T-helper 9 cell (primary cell): ENCODE measurements at places on chromosomes 2 and 18.

DNA sequence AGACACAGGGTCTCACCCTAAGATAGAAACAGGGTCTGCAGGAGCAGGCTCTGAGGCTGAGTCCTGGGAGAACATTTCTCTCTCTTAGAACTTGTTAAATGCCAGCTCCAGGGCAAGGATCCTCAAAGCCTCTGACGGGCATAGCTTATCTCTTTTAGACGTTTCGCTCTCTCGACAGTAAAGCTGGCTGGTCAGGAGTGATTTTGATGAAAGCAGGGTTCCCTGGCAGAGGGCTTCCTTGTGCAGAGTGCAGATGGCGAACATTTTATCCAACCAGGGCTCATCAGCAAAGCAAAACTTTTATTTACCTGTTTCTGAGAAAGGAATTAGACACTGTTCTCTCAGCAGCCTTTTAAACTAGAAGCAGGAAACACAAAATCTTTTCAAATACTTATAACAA, 350.8 kb downstream of the ALK start:
- no peak for DNase-seq

GRCh38 chr18:45050712-45051601, 370.3 kb downstream of the SETBP1 start:
- DNase-seq, result no peak

DNA sequence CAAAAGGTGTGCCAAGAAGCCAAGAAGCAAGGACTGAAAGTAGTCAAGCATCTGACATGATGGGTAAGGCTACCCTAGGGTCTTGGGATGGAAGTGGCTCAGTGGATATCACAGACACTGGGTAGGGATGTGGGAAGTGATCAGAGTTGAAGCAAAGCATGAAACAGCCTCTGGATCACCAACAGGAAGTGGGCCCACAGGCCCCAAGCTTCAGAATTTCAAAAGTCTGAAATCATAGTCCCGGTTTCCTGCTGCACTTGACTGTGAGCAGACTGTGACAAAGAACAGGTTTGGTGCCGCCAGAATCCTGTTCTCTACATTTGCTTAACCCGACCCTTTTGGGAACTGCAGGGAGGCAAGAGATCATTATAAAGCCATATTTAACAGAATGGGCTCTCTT, 57.4 kb downstream of the SP100 start:
- DNase-seq, result no peak

- no peak for DNase-seq
Observed at GRCh38 chr2:140274891-140275290, 1494.7 kb upstream of the NXPH2 start.

- no peak for DNase-seq
Observed at GRCh38 chr2:130769343-130769907, 14.1 kb downstream of the AMER3 start.

- no peak for DNase-seq
Observed at GRCh38 chr2:210965472-210965871, 409.1 kb downstream of the CPS1 start.

GRCh38 chr18:62702259-62702658, 13.1 kb upstream of the PHLPP1 start:
- DNase-seq, result no peak

- DNase-seq, result no peak
Observed at GRCh38 chr2:145563741-145564615, 1044.1 kb upstream of the ZEB2 start.

- no peak for DNase-seq
Observed at GRCh38 chr18:70058916-70059315, 111.2 kb upstream of the CD226 start.

GRCh38 chr2:29394981-29395350, 279.8 kb downstream of the CLIP4 start:
- DNase-seq, result no peak

- no peak for DNase-seq
Observed at GRCh38 chr18:39184176-39184575, 1618.6 kb upstream of the CELF4 start.

GRCh38 chr18:8812631-8813030, 107.3 kb downstream of the MTCL1 start:
- DNase-seq, result no peak

- no peak for DNase-seq
Observed at GRCh38 chr2:137232076-137232475, 466.7 kb downstream of the THSD7B start.

DNA sequence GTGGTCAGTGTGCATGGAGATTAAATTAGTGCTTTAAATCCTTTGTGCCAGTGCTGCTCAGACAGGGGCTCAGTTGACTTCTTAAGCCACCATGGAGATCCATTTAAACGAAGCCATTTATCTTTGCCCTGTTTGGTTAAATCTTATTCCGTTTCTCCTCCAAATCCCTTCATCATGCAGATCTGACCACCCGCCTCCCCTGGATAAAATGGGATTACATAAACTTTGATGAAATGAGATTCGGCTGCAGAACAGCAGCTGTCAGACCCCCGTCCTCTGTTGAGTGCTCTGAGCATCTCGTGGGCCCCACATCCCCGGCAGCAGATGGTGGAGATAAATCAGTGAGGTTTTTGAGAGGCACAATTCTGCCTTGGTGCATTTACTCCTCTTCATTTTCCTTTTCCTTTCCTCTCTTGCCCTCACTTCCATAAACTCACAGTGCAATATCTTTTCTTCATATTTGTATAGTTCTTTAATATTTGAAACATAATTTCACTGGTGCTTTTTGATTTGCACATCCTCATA, 84.4 kb upstream of the TWIST2 start:
- no peak for DNase-seq

GRCh38 chr2:10876394-10876793, 35.3 kb upstream of the KCNF1 start:
- DNase-seq, result no peak

DNA sequence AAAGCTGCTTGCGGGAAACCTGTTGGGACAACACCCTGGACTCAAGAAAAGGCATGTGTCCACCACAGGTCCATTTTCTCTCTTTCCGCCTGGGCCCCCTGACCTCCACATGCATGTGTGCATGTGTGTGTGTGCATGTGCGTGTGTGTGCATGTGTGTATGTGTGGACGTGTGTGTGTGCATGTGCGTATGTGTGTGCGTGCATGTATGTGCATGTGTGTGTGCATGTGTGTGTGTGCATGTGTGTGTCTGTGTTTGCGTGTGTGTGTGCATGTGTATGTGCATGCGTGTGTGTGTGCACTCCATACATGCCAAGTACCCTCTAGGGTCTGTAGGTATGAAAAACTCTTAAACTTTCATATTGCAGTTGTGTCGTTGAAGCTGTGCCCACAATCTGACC, 16.3 kb downstream of the CAPN14 start:
- no peak for DNase-seq

GRCh38 chr2:84238907-84239306, 220.2 kb downstream of the SUCLG1 start:
- no peak for DNase-seq

DNA sequence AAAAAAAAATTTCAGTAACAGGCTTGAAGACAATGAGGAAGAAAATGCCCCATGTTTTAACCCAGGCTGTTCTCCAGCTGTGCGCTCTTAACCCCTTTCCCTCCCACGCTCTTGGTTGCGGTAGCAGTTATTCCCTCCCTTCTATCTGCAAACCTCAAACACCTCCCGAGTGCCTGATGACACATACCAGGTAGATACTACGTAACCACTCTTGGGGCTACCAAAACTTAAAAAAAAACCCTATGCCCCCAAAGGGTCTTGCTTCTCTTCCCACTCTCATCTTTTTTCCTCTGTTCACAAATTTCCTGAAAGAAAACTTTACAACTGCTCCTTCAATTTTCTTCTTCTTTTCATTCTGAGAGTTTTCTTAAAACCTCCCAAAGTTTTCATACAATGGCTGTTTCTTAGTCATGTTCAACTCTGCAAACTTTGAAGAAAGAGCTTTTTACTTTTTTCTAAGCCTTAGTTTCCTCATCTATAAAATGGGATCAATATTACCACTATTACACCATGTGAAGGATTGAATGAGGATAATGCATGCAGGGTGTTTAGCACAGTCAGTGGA, 4.9 kb upstream of the DRC1 start:
- DNase-seq, result no peak

DNA sequence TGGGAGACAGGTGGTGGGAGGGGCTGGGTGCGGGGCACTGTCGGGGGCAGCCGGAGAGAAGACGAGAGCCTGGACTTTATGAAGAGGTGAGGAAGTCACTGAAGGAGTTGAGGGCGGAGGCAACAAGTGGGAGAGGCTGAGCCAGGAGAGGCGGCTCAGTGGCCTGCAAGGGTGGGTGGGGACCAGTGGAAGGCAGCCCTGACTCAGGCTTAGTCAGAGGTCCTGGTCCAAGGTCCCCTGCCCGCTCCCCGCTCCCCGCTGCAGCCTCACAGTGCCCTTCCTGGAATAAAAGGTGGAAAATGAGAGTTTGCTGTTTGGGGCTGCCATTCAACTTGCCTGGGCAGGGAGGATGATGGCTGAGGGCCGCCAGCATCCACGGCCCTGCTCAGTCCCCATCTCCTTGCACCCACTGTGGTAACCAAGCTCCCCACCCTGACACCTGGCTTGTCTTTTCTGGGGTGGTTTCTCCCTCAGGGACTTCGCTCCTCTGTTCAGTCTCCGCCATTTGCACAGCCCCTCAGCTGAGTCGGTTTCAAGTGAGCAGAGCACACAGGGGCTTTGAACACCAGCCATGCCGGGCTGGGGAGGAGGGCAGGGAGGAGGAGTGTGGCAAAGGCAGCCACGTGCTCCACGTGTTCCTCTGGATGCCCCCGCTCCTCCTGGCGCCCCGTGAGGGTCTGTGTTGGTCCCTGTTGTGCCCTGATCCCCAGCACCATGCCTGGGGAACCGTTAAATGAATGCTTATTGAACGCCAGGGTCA, 13.7 kb upstream of the RALB start:
- no peak for DNase-seq

GRCh38 chr18:28766721-28767120, 589.8 kb upstream of the CDH2 start:
- no peak for DNase-seq

DNA sequence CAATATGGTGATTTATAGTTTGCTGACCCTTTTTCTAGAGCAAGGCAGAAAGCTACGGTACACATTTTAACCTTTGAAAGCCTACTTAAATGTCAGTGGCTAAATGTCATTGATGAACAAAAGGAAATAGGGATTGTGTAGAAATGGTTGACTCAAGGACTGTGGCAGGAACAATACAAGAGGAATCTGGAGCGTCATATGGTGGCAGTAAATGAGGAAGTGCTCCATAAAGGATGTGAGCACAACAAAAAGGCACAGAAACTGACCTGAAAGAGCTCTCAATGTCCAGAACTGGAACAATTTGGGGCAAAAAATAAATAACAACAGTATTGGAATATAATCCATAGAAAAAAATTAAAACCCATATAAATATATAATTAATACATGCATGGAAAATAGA, 443.9 kb upstream of the VRK2 start:
- no peak for DNase-seq

GRCh38 chr18:3524706-3525105, 74.7 kb downstream of the TGIF1 start:
- DNase-seq, result no peak

DNA sequence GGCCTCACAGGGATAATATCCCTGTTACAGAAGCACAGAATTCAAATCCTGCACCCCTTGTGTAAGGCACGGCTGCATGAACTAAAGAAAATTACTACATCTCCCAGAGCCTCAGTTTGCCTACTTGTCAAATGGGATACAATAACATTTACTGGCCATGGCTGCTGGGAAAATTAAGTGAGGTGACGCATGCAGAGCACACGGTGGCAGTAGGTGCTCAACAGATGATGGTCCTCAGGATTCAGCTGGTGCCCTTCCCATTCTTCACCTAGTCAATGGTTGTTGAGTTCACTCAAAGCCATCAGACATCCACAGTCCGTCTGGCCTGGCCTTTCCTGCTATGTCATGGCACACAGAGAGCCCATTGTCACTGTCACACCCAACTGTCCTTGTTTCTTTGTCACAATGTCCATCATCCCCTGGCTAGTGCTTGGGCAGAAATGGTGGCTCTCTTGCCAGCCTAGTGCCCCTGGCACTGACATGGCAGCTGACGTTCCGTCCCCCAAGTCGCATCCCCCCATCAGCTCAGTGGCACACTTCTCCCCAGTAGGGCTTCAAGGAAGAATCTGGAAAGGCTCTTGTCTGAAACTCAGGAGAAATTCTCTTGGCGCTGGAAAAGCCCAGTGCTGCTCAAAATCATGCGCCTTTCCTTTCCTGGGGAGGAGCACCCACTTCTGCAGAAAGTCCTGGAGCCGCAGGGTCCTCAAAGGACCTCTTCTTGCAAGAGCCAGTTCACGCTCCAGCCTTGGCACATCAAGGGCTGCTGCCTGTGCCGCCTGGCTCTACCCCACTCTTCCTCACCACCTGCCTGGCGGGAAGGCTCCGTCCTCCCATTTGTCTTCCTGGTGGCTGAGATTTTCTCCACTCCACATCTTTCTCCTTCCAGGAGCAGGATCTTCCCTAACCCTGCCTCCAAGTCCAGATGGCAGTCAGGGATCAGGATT, 55.9 kb upstream of the SLC66A3 start:
- no peak for DNase-seq

- no peak for DNase-seq
Observed at GRCh38 chr18:55551227-55551626, 36.8 kb downstream of the TCF4 start.

DNA sequence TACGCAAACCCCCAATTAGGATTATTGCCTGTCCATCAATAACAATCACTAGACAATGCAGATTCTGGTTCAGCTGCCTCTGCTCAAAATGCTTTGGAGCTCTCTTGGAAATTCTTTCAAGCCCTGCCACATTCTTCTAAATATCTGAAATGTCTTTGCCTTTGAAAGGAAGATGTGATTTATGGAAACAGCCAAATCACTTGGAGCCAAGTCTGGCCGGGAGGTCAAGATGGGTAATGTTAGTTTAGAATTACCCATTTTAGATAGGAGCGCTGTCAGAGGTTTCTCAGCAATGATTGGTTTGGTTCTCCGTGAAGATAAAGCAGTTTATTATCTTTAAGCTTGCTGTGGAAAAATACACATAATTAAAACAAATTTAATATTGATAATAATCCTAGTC, 306.7 kb downstream of the SETBP1 start:
- no peak for DNase-seq

GRCh38 chr2:127153691-127154158, 46.8 kb upstream of the BIN1 start:
- DNase-seq, result no peak

- no peak for DNase-seq
Observed at GRCh38 chr2:48968011-48968410, 186.3 kb downstream of the FSHR start.

GRCh38 chr18:7945882-7946281, 378.8 kb downstream of the PTPRM start:
- no peak for DNase-seq

DNA sequence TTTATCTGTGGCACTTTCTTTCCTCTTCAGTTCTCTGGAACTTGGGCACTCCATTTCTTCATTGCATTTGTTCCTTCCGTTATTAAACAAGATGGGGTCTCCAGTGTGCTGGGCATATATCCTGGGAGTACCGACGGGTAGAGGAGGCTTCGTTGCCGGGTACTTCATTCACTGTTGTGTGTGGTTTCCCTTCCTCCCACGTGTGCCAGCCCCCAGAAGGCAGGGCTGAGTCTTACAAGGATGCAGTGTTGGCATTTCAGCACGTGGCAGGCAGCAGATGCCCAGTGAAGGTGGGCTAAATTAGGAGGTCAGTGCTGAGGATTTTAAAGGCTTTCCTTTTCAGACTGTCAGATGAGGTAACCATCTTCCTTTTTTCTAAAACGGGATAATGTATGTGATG, 58.6 kb downstream of the MGAT5 start:
- DNase-seq, result no peak

GRCh38 chr2:216860426-216861137, 718 bp upstream of the TNP1 start:
- DNase-seq, result no peak
